ENCODE measurements at places on chromosomes 2 and 18. TPM values are rescaled to one million over a fixed set of nuclear protein-coding genes. Genes with fewer than 3 reads are reported as not detected.

DNA sequence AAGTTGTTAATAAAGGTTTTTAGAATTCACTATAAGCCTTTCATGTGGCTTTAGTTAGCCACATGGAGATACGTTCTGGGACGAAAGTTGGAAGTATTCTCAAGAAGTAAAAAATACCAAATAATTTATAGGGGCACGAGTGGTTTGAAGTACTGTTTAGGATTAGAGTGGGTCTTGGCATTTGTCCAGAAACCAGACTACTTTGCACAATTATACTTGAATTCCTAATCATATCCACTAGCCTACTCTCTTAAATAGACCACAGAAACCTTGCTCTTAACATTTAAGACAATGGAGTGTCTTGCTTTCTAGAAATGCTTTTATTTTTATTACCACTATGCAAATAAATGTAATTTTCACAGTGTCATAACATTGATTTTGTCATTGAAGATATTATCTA is 44.6 kb downstream of the UBE2E3 start:
- H3K27me3 ChIP-seq: no peaks in the 10 kb centered on the region
- no peak overlapping the region for H3K27ac ChIP-seq
- peaks cover 16% of the 10 kb centered on the region for H3K4me1 ChIP-seq
- DNase-seq: no peak
- H3K36me3 ChIP-seq: peaks cover 4% of the 10 kb centered on the region

GRCh38 chr18:3683483-3683882 is 233.5 kb downstream of the TGIF1 start:
- H3K27me3 ChIP-seq: no peaks in the 10 kb centered on the region
- H3K27ac ChIP-seq: no peak overlapping the region
- no peak for DNase-seq
- H3K36me3 ChIP-seq: peaks cover 6% of the 10 kb centered on the region
- H3K4me1 ChIP-seq: peaks cover 6% of the 10 kb centered on the region

Gene CFC1
- total RNA-seq: 25.5 TPM

- H3K27ac ChIP-seq: no peak overlapping the region
- no peak for DNase-seq
- peaks cover 4% of the 10 kb centered on the region for H3K27me3 ChIP-seq
- no peaks in the 10 kb centered on the region for H3K4me1 ChIP-seq
- no peaks in the 10 kb centered on the region for H3K36me3 ChIP-seq
- no peak overlapping the region for H3K4me3 ChIP-seq
Observed at GRCh38 chr2:174477759-174478158, 9.1 kb downstream of the GPR155 start.

DNA sequence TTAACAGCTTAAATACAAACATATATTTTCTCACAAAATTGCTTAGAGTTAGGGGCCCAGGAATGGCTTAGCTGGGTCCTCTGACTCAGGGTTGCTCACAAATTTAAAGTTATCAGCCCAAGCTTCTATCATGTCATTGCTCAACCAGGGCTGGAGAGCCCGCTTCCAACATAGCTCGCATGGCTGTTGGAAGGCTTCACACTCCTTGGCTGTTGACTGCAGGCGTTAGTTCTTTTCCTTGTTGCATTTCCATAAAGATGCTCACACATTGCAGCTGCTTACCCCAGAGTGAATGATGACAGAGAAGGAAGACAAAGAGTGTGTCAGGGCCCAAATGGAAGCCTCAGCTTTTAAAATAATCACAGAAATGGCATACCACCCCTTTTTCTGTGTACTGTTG is 62.9 kb upstream of the TFPI start:
- H3K27me3 ChIP-seq: no peaks in the 10 kb centered on the region
- peaks cover 14% of the 10 kb centered on the region for H3K4me1 ChIP-seq
- H3K4me3 ChIP-seq: no peak overlapping the region
- no peak for DNase-seq
- H3K27ac ChIP-seq: no peak overlapping the region
- H3K36me3 ChIP-seq: no peaks in the 10 kb centered on the region

Gene FNDC4
- 3.9 TPM for total RNA-seq

Gene AQP4
- total RNA-seq: 1.6 TPM

DNA sequence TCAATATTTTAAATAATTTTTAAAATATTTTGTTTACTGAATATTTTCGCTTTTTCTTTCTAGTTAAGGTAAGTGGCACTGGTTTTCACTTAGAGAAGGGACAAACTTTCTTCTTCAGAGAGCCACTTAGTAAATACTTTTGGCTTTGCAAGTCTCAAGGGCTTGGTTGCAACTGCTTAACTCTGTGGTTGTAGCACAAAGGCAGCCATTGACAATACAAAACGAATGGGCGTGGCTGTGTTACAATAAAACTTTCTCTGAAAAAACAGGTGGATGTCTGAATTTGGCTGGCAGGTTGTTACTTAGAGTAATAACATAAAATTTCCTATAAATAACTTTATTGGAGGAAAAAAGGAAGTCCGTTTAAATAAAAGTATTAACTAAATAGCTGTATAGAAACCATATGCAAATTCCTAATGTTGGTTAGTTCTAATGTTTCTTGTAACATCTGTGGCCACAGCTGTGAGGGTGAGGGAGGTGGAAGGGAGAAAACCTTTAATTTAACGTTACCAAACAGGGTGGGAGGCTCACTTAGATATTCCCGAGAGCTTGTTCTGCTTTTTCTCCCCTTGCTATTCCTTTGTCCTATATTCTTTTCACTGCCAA is 62.4 kb upstream of the TNP1 start:
- peaks cover 3% of the 10 kb centered on the region for H3K27me3 ChIP-seq
- no peak for DNase-seq
- H3K36me3 ChIP-seq: no peaks in the 10 kb centered on the region

DNA sequence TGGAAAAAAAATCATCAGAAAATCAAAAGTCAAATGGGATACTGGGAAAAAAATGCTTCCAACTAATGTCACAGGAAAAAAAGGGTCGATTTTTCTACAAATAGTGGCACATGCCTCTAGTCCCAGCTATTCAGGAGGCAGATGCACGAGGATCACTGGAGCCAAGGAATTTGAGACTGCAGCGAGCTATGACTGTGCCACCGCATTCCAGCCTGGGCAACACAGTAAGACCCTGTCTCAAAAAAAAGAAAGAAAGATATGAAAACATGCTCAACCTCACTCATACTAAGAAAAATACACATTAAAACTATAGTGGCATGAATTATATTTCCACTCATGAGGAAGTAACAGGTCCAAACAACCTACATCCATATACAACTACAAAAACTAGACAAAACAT is 17.9 kb downstream of the MEMO1 start:
- no peak overlapping the region for H3K27ac ChIP-seq
- H3K36me3 ChIP-seq: peaks cover 11% of the 10 kb centered on the region
- H3K27me3 ChIP-seq: no peaks in the 10 kb centered on the region
- no peak for DNase-seq
- H3K4me3 ChIP-seq: no peak overlapping the region
- peaks cover 11% of the 10 kb centered on the region for H3K4me1 ChIP-seq

- DNase-seq: peak; percentile 34
- peak overlapping the region; percentile 28 for H3K27ac ChIP-seq
- peak overlapping the region; percentile 3 for H3K4me3 ChIP-seq
- peaks cover 12% of the 10 kb centered on the region for H3K27me3 ChIP-seq
Observed at GRCh38 chr2:236867441-236868260, 218.0 kb upstream of the COPS8 start.

- peak overlapping the region; percentile 79 for H3K27ac ChIP-seq
- no peak for DNase-seq
- H3K4me1 ChIP-seq: peaks cover 16% of the 10 kb centered on the region
- H3K4me3 ChIP-seq: peak overlapping the region; percentile 72
- no peaks in the 10 kb centered on the region for H3K27me3 ChIP-seq
Observed at GRCh38 chr2:212777020-212777491, 238.5 kb upstream of the ERBB4 start.

Gene MROH2A
- total RNA-seq: not detected

GRCh38 chr2:79219383-79219988 is 59.9 kb upstream of the REG3A start:
- no peaks in the 10 kb centered on the region for H3K27me3 ChIP-seq
- H3K36me3 ChIP-seq: no peaks in the 10 kb centered on the region
- no peak for DNase-seq
- no peak overlapping the region for H3K27ac ChIP-seq
- H3K4me1 ChIP-seq: no peaks in the 10 kb centered on the region
- no peak overlapping the region for H3K4me3 ChIP-seq

- H3K4me3 ChIP-seq: peak overlapping the region; percentile 11
- peak overlapping the region; percentile 39 for H3K27ac ChIP-seq
- DNase-seq: no peak
- no peaks in the 10 kb centered on the region for H3K27me3 ChIP-seq
- peaks cover 11% of the 10 kb centered on the region for H3K4me1 ChIP-seq
Observed at GRCh38 chr2:67528320-67528719, 131.2 kb downstream of the ETAA1 start.

Gene ATG9A
- 52.9 TPM for total RNA-seq

DNA sequence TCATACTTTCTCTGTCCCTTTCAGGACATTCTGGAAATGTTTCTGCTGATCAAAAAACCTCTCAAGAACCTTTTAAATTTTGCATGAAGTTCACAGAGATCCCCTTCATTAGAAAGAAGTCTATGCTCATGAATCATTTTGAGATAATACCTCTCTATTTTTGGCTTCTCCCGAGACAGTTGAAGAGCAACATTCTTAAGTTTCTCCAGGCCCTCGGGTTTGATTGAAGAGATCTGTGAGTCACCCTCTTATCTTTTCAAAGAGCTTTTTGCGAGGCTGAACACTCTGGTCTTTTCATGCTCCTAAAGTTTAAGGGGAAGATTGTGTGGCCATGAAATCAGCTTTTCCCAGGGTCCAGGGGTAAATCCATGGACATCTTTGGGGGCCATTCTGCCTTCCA is 354.2 kb downstream of the FBXO15 start:
- DNase-seq: no peak
- H3K27me3 ChIP-seq: no peaks in the 10 kb centered on the region
- H3K36me3 ChIP-seq: no peaks in the 10 kb centered on the region
- H3K27ac ChIP-seq: no peak overlapping the region
- peak overlapping the region; percentile 54 for H3K4me3 ChIP-seq

DNA sequence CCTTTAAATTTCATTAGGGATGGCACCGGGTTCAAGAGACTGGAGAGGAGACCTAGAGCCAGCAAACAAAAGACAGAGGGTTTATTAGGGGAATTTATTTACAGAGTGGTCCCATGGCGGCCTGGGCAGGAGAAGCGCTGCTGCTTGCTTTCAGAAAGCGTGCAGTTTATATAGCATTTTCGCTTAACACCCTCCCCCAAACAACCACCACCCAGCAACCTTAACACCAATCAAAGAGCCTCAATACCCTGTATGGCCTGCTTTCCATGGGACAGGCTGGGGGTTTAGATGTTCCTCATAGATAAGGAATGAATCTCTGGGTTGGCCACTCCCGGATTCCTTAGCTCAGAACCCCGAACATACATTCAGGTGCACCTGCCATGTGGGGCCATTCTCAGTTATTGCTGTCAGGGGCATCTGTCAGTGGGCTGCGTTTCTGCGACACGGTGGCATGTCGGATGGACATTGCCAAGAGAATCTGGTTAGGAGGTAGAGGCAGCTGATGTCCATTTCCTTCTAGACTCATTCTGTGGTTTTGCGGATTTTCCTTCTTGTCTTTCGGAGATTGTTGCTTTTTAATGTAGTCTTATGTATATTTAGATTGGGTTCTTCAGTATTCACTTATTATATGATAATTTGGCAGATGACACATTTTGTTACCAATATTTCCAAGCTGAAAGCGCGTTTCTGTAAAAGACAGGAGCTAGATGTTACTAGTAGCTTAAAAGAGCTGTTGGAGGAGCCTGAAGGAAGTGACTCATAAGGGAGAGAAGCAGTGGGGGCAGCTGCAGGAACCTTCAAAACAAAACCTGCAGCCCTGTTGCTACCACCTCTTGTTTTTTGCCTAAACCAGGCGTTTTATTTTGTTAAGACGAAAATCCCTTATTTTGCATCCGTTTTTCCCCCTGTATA is 7.2 kb downstream of the AGAP1 start:
- H3K4me3 ChIP-seq: peak overlapping the region; percentile 63
- no peak for DNase-seq
- H3K27ac ChIP-seq: peak overlapping the region; percentile 59
- peaks cover 6% of the 10 kb centered on the region for H3K36me3 ChIP-seq

Gene THADA
- 35.6 TPM for total RNA-seq

GRCh38 chr18:23302851-23303527 is 150.1 kb upstream of the RIOK3 start:
- no peak for DNase-seq
- peaks cover 4% of the 10 kb centered on the region for H3K36me3 ChIP-seq
- H3K27me3 ChIP-seq: no peaks in the 10 kb centered on the region
- no peak overlapping the region for H3K4me3 ChIP-seq
- peaks cover 3% of the 10 kb centered on the region for H3K4me1 ChIP-seq
- H3K27ac ChIP-seq: no peak overlapping the region

DNA sequence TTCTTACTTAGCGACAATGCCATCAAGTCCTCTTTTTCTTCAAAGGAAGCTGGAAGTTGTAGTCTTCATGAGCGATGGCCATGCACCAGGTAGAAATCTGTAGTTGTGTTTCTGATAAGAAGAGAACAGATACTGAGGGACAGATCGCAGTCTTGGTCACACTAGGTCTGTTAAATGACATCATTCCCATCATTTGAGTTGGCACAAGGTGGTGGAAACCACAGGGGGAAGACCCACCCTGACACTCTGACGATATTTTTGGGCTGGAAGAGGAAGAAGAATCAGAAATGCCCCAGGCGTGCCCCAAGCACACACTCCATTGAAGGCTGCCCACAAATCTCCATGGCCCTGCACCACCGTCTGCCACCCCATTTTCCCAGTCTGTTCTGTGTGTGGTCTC is 89.0 kb upstream of the BOD1L2 start:
- no peak overlapping the region for H3K4me3 ChIP-seq
- no peaks in the 10 kb centered on the region for H3K4me1 ChIP-seq
- H3K36me3 ChIP-seq: no peaks in the 10 kb centered on the region
- DNase-seq: no peak
- H3K27ac ChIP-seq: no peak overlapping the region
- peaks cover 36% of the 10 kb centered on the region for H3K27me3 ChIP-seq

DNA sequence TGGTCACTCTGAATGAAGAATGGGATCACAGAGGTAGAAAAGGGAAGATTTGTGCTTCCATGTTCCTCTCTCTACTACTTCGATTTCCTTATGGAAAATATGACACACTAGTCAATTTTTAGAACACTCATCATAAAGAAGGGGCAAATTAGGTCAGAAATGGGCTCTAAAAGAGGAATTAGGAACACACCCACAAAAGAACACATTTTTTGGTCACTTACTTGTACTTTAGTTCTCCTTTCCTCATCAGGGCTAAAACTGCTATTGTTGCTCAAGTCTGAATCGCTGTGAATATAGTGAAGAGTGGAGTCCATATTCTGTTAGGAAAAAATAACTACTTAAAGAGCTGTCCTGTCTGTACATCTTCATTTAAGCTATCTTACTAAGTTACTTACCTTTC is 52.6 kb downstream of the PPP4R1 start:
- H3K27ac ChIP-seq: no peak overlapping the region
- no peak for DNase-seq
- H3K36me3 ChIP-seq: peaks cover 39% of the 10 kb centered on the region
- no peaks in the 10 kb centered on the region for H3K4me1 ChIP-seq
- no peak overlapping the region for H3K4me3 ChIP-seq

DNA sequence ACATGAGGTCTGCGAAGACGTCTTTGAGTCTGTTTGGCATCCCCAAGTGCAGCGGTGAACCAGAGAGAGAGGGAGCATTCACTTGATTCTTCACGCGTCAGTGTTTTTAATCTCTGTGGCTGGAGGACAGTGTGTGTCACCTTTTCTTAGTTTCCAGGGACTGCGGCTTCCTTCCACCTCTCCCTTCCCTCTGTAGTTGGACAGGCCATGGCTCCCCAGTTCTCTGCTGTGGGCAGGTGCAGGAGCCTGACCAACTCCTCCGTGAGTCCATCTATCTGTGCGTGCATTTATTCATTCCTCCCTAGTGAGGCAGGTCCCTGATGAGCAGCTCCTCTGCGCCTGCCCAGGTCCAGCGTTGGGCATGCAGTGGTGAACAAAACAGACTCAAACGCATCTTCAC is 42.9 kb downstream of the AGAP1 start:
- no peaks in the 10 kb centered on the region for H3K27me3 ChIP-seq
- no peak overlapping the region for H3K27ac ChIP-seq
- H3K36me3 ChIP-seq: no peaks in the 10 kb centered on the region
- DNase-seq: no peak

Gene MC5R
- not detected for total RNA-seq
